ENCODE measurements at places on chromosomes 7 and 10. TPM values are rescaled to one million over a fixed set of nuclear protein-coding genes. Genes with fewer than 3 reads are reported as not detected.

- DNase-seq, result no peak
- no peak overlapping the region for H3K4me3 ChIP-seq
- peaks cover 4% of the 10 kb centered on the region for H3K27me3 ChIP-seq
- no peak overlapping the region for H3K27ac ChIP-seq
Observed at GRCh38 chr10:128339753-128340152, 213.5 kb upstream of the MKI67 start.

DNA sequence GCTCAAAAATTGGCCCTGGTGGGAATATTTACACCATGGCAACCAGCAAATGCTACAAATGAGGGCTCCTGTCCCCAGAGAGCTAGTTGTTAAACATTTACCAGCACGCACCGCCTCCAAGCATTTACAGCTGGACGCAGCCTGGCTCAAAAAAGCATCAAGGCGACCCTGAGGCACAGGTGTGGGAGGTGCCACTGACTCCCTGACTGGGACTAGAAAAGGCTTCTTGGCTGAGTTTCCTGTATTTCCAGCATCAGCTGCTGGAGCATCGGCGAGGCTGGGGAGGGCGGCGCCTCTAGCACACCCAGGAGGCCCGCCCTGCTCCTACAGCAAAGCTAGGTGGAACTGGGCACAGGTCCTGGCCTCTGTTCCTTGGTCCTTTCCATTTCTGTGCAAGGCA lies 43.5 kb upstream of the ZRANB1 start:
- H3K36me3 ChIP-seq, result no peaks in the 10 kb centered on the region
- no peaks in the 10 kb centered on the region for H3K4me1 ChIP-seq
- H3K4me3 ChIP-seq, result no peak overlapping the region
- H3K27ac ChIP-seq, result no peak overlapping the region

DNA sequence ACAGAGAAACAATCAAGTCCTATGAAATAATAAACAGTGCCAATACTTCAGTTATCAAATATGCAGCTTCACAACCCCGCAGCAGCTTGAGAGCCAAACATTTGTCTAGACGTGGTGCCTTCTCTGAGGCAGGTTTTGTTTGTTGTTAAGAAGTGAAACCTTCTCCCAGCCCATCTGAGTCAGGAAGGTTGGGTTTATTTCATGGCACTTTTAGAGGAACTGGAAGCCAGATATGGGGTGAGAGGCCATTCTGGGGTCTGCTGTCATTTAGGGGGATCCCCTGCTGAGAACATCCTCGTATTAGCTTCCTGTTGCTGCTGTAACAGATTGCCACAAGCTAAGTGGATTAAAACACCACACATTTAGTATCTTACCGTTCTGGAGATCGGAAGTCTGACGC lies 113.6 kb downstream of the GRK5 start:
- no peak overlapping the region for H3K4me3 ChIP-seq
- H3K27ac ChIP-seq, result no peak overlapping the region
- H3K27me3 ChIP-seq, result no peaks in the 10 kb centered on the region
- no peak for DNase-seq
- no peaks in the 10 kb centered on the region for H3K36me3 ChIP-seq

- H3K4me1 ChIP-seq, result no peaks in the 10 kb centered on the region
- H3K27ac ChIP-seq, result no peak overlapping the region
- no peaks in the 10 kb centered on the region for H3K27me3 ChIP-seq
- no peaks in the 10 kb centered on the region for H3K36me3 ChIP-seq
- H3K4me3 ChIP-seq, result no peak overlapping the region
Observed at GRCh38 chr10:7572391-7572790, 94.4 kb downstream of the ITIH5 start.

DNA sequence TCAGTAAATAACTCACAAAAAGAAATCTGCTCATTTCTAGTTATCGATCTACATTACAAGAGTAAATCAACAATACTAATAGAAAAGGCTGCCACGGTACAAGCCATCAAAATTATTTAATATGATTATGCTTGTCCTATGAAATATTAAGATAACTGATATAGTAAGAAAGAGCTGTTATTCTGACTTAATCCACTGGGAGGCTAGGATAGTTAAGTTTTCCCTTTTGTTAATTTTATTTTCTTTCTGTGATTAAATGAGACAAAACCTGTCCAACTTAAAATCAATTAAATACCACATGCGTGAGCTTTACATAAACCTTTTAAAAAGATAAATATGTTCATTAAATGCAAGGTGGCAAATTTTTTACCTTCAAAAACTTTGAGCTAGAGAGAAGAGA lies 114.8 kb downstream of the LMBR1 start:
- no peaks in the 10 kb centered on the region for H3K4me1 ChIP-seq
- no peak for DNase-seq
- H3K4me3 ChIP-seq, result no peak overlapping the region

- no peak overlapping the region for H3K27ac ChIP-seq
- no peak overlapping the region for H3K4me3 ChIP-seq
- DNase-seq, result no peak
- no peaks in the 10 kb centered on the region for H3K27me3 ChIP-seq
- H3K36me3 ChIP-seq, result no peaks in the 10 kb centered on the region
Observed at GRCh38 chr10:130459851-130460490, 323.8 kb downstream of the GLRX3 start.

DNA sequence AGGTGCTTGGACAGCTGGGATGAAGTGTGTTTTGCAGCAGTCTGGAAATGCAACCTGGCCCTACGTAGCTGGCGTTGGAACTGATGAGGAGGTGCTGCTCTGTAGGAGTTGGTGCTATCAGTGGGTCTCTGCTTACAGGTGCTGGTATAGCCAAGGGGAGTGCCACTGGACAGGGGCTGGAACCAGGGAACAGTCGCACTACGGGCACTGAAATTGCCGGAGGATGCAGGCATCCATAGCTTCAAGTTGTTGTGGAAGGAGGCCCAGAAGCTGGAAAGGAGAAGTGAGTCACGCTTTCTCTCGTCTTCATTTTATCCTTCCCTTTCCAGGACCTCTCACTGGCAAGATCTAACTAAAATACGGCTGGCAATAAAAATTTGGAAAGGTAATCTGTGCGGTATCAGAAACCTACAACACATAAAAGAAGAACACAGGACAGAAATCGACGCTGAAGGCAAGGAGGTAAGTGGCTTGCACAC lies 25.8 kb downstream of the MACC1 start:
- H3K4me1 ChIP-seq, result no peaks in the 10 kb centered on the region
- H3K36me3 ChIP-seq, result no peaks in the 10 kb centered on the region
- no peak for DNase-seq

DNA sequence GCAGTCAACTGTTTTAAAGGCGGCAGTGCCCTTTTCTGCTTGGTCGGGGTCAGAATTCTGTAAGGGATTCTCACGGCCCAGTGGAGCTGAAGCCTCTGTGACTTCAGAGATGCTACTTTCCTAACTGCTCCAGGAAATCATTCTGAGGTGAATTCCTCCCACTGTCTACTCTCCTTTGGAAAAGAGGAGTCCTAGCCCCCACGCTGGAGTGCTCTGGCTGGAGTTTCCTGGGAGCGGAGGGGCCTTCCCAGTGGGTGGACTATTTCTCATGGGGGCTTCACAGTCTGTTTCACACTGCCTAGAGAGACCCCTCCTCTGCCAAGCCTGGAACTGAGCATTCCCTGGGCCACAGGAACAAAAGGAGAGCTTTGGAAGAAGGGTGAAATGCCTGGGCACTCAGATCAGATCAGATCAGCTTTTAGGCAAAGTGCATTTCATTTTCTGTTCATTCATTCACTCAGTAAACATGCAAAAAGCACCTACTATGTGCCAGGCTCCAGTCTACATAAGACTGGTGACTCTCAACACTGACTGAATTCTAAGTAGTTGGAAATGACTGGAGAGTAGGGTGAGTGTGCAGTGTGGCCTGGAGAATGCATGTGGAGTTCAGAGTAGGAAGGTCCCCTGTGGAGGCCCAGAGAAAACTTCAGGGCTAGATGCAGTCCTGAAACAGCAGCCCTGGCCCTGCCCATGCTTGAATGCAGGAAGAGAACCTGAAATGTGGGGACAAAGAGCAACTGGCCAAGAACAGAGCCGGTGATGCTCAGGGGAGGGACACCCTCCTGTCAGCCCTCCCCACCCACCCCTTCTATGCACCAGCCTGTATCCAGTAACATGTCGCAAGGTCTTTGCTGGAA lies 12.2 kb downstream of the ZNF488 start:
- no peak overlapping the region for H3K27ac ChIP-seq
- no peak overlapping the region for H3K4me3 ChIP-seq
- H3K4me1 ChIP-seq, result no peaks in the 10 kb centered on the region
- peaks cover 14% of the 10 kb centered on the region for H3K27me3 ChIP-seq

DNA sequence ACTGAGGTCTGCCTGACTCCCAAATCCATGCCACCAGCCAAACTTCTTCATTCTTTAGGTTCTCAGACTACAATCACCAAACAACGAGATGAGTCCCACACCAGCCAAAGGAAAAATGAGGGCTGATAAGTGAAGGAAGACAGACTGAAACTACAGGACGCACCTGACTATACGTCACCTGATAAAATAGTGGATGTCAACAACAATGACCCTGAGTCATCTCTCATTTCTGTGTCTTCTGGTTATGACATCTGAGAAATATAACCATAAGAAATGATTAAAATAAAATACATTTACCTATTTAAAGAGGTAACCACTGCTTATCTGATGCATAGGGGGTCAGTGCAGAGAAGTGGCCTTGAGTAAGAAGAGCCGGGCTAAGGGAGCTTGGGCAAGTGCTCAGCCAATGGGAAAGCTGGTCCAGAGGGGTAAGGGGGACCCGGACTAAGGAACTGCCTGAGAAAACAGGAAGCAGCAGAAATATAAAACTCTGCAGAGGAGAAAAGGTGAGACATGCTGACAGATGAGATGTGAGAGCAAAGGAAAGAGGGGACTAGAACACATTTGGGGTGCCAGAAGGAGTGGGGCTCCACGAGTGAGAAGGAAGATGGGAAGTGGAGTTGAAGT lies 51.8 kb downstream of the HIPK2 start:
- no peaks in the 10 kb centered on the region for H3K27me3 ChIP-seq
- no peak overlapping the region for H3K4me3 ChIP-seq
- H3K36me3 ChIP-seq, result no peaks in the 10 kb centered on the region
- no peak overlapping the region for H3K27ac ChIP-seq
- DNase-seq, result no peak
- peaks cover 31% of the 10 kb centered on the region for H3K4me1 ChIP-seq

- no peak overlapping the region for H3K27ac ChIP-seq
- no peak for DNase-seq
- no peak overlapping the region for H3K4me3 ChIP-seq
- no peaks in the 10 kb centered on the region for H3K4me1 ChIP-seq
- H3K36me3 ChIP-seq, result no peaks in the 10 kb centered on the region
- H3K27me3 ChIP-seq, result no peaks in the 10 kb centered on the region
Observed at GRCh38 chr7:75663302-75663907, 75.3 kb downstream of the HIP1 start.

GRCh38 chr7:52410032-52410431 lies 625.4 kb upstream of the POM121L12 start:
- H3K4me3 ChIP-seq, result no peak overlapping the region
- H3K36me3 ChIP-seq, result no peaks in the 10 kb centered on the region
- no peaks in the 10 kb centered on the region for H3K27me3 ChIP-seq
- no peaks in the 10 kb centered on the region for H3K4me1 ChIP-seq

DNA sequence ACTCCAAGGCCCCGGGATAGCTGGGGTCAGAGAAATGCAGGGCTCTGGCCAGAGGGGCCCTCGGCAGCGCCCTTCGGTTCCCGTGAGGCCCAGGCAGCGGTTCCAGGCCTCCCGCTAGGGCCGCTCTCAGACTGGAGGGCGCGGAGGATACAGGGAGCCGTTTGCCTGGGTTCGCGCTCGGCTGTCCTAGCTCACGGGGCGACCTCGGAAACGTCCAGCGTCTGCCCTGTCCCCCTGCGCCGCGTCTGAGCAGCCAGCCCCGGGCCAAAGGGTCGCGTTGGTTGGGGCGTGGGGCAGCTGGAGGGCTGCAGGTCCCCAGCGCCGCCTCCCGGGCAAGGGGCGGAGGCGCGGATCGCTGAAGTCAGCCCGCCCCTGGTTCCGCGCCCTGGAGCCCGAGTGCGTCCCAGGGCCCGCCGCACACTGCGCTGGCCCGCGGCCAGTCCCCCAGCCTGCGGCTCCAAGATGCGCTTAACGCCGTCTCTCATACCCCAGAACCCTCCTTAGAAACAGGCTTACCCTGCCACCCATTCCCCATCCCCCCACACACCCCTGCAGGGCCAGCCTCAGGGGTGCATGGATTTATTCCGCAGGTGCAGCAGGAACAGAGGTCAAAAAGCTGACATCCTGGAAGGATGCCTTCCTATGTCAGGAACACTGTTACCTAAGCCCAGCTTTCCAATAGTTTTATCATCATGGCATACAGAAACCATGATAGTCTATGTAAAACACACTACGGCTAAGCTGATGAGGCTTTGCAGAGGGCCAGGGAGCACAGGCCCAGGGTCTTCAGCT lies 22.1 kb upstream of the OPN4 start:
- H3K4me1 ChIP-seq, result no peaks in the 10 kb centered on the region
- H3K36me3 ChIP-seq, result no peaks in the 10 kb centered on the region

DNA sequence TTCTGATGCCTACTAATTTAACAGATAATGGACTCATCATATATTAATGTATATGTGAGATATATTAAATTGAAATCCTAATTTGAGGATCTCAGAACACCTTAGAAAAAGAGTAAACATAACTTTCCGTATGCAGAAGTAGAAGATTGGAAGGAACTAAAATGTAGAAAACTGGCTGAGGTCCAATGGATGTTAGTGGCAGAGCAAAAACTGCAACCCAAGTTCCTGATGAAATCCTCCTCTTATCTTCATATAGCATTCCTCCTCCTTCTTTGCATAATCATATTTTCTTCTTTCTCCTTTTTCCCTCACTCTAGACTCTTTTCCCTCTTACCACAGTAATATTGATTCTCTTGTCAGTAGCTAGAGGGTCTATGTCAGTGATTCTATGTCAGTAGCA lies 6.0 kb downstream of the INA start:
- H3K27me3 ChIP-seq, result peaks cover 44% of the 10 kb centered on the region
- H3K4me3 ChIP-seq, result no peak overlapping the region
- no peak overlapping the region for H3K27ac ChIP-seq
- H3K36me3 ChIP-seq, result no peaks in the 10 kb centered on the region

DNA sequence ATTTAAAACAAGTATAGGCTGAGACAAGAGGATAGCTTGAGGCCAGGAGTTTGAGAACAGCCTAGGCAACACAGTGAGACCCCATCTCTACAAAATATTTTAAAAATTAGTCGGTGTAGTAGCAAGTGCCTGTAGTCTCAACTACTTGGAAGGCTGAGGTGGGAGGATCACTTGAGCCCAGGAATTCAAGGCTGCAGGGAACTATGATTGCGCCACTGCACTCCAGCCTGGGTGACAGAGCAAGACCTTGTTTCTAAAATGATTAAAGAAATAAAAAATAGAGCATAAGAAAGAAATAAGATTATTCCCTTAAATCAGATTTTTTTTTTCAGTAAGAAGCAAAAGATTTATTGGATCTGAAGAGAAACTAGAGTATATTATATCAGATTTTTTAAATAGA lies 11.7 kb downstream of the LRRC20 start:
- no peak overlapping the region for H3K4me3 ChIP-seq
- H3K36me3 ChIP-seq, result no peaks in the 10 kb centered on the region
- no peak overlapping the region for H3K27ac ChIP-seq
- DNase-seq, result no peak

GRCh38 chr10:89793649-89794254 lies 92.4 kb downstream of the KIF20B start:
- no peak overlapping the region for H3K4me3 ChIP-seq
- peak; percentile 77 for DNase-seq
- H3K27ac ChIP-seq, result no peak overlapping the region
- H3K36me3 ChIP-seq, result no peaks in the 10 kb centered on the region

PDSS1 gene
- 3.8 TPM for total RNA-seq

TMEM236 gene
- total RNA-seq, result 0.05 TPM

HSPA12A gene
- not detected for total RNA-seq

EEPD1 gene
- 4.4 TPM for total RNA-seq

PANK1 gene
- 0.55 TPM for total RNA-seq

AUTS2 gene
- 47.6 TPM for total RNA-seq

LRRD1 gene
- total RNA-seq, result not detected

PPP1R3C gene
- not detected for total RNA-seq

All from CD4-positive, alpha-beta T cell (primary cell).